ENCODE measurements at places on chromosomes 11 and 22. TPM values are rescaled to one million over a fixed set of nuclear protein-coding genes. Genes with fewer than 3 reads are reported as not detected.

MIOX gene
- total RNA-seq, result 0.12 TPM

KIRREL3 gene
- total RNA-seq, result 1.2 TPM

RAB36 gene
- 2.7 TPM for total RNA-seq

TMEM86A gene
- 0.49 TPM for total RNA-seq

CAPN5 gene
- 12.4 TPM for total RNA-seq
